ENCODE measurements at places on chromosomes 12 and 14.

- DNase-seq = no peak
Observed at GRCh38 chr12:11565752-11566151, 83.7 kb upstream of the ETV6 start.

DNA sequence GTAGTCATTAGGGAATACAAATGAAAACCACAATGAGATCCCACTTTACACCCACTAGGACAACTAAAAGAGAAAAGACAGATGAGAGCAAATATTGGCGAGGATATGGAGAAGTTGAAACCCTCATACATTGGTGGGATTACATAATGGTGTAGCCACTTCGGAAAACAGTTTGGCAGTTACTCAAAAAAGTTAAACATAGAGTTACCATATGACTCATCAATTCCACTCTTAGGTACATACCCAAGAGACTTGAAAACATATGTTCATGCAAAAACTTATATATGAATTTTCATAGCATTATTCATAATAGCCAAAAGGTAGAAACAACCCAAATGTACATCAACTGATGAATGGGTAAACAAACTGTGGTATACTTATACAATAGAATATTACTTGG lies 27.1 kb downstream of the ALDH1L2 start:
- DNase-seq = no peak

DNA sequence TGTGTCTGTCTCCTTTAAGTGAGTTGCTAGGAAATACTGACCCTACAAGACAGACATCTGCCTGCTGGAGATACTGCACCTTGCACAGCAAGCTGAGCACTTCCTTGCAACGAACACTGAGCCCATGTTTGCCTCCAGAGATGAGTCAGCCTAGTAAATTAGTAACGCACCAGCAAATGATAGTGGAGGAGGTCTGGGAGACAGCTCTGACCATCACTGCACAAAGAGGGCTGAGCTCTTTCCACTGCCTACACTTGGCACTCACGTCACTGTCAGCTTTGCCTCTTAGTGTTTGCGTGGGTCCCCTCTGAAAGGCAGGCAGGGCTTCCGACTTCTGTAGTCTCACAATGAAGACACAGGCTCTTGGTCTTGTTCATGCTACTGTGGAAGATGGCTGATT lies 109.0 kb downstream of the APAF1 start:
- no peak for DNase-seq

DNA sequence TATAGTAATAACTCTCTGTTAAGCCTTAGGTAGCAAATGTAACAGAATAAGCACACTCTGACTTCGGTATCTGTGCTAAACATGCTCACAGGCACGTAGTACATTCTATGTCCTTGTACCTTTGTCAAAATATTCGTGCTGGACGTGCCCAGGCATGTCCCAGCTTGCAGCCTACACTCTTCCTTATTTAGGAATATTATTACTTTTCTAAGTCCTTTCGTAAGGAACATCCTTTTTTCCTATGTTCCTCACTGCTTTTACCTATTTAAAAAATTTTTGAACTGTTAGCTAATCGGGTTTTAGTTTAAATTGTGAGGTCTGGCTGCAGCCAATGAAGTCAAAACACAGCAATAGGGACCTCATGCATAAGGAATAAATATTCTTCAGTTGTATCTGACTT lies 24.1 kb upstream of the UBC start:
- DNase-seq = no peak

DNA sequence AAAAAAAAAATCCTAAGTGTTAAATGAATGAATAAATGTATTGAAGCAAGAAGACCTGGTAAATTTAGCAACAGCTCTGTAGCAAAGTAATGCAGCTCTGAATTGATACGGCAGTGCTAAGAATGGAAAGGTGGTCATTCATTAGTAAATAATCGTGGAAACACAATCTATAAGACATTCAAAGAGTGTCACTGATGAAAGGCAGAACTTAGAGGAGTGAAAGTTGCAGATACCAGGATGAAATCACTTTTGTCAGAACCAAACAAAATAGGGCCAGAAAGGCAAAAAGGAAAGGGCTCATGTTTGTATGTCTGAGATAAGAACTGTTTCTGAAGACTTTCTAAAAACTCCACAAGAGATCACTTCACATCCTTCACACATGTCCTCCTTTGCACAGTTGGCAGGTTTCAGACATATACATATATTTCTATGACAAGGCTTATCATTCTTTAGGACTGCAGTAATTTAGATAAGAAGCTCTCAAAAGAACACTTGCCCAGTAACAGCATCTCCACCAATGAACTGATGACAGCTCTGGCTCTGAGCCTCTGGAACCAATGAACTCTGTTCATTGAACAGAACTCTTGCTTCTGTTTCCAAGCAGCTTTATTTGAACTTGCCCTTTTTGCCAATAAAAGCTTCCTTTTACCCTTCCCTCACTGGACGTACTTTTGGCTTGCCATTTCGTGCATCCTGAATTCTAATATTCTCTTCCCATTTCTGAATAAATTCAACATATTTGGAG lies 4.2 kb upstream of the LRR1 start:
- DNase-seq = no peak

GRCh38 chr14:84688297-84689025 lies 841.5 kb upstream of the FLRT2 start:
- DNase-seq = no peak

DNA sequence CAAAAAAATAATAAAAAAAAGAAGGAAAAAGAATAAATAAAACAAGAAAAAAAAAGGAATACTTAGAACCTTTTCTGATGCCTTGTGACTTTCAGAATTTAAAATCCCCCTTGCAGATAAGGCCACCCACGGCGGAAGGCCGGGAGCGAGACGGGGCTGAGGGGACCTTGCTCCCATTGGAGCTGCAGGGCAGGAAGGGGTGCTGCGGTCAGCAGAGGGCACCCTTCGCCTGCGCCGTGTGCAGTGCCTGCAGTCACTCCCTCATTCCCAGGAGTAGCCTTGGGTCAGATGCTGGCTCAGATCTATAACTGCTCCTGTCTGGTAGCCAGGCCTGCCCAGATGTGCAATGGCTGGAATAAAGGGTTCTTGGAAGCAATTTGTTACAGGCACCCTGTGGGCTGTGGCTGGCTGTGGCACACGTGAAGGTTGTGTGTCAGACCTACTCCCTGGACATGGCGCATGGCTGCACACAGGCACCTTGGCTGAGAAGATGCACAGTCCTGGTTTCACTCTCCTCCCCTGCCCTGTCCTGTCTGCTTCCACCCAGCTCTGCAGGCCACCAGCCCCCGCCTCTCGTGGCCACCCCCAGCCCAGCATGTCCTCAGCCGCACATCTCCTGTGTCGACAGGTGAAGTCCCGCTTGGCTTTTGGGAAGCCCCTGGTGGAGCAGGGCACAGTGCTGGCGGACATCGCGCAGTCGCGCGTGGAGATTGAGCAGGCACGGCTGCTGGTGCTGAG lies 13.4 kb upstream of the ALDH2 start:
- DNase-seq = peak; percentile 16

GRCh38 chr12:64352181-64352580 lies 38.4 kb downstream of the C12orf56 start:
- DNase-seq = no peak

DNA sequence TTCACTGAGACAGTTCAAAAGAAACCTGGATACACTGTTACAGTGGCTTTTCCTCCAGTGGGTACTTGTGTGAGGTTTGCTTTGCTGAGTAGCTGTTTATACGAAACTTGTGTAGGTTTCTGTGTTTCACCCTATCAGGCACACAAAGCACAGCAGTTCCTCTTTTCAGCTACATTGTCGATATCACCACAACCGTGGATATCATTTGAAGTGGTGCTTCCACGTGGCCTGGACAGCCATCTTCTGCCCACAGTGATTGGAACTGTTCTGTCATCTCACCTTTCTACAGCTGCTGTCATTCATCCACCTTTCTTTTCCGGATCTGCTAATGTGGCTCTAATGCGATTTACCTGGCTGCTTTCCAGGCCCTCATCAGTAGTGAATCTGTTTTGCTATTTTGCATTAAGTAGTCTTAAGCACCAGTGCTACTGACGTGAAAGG lies 368.8 kb downstream of the SYT1 start:
- no peak for DNase-seq

- peak; percentile 46 for DNase-seq
Observed at GRCh38 chr12:43957732-43958372, 122.0 kb downstream of the TMEM117 start.

DNA sequence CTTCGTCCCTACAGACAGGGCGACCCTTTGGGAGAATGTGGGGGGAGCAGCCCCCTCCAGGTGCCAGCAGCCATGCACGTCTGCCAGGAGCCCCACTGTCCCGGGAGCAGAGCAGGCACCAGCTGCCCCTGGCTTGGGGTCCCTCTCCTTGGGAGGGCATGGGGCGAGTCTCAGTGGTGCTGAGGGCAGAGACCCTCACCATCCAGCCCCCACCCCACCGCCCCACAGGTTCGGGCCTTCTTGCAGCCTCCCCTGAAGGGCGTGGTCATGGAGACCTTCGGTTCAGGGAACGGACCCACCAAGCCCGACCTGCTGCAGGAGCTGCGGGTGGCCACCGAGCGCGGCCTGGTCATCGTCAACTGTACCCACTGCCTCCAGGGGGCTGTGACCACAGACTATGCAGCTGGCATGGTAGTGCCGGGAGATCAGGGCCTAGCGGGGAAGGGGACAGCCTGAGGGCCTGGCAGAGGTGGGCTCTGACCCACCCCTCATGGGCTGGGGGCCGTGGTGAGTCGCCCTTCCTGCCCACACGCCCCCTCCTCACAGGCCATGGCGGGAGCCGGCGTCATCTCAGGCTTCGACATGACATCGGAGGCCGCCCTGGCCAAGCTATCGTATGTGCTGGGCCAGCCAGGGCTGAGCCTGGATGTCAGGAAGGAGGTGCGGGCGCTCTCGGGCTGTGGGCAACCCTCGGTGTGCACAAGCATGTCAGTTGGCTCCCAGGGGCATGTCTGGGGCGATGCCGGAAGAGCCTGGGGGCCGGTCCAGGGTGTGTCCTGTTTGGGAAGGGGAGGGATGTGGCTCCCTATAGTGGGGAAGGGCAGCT lies 18.8 kb downstream of the ASPG start:
- no peak for DNase-seq

- peak; percentile 26 for DNase-seq
Observed at GRCh38 chr14:69539631-69540410, 34.9 kb downstream of the CCDC177 start.

DNA sequence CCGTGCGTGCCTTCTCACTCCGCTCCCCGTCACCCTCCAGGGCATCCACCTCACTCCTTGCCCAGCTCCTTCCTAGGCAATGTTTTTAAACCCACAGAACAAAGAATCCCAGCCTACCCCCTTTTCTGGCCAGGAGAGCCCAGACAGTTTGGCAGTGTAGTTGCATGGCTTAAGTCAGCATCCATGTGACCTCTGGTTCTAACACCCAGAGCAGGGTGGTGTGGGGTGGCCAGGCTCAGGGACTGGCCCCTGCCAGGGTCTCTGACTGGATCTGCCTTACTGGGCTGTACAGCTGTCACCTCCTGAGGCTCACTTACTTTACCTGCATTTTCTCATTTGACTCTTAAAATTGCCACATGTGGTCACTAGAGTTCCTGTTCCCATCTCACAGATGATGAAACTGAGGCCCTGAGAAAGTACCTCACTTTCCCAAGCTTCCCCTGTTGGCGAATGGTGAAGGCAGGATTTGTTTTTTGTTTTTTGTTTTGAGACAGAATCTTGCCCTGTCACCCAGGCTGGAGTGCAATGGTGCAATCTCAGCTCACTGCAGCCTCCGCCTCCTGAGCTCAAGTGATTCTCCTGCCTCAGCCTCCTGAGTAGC lies 18.3 kb downstream of the SDS start:
- DNase-seq = no peak

GRCh38 chr14:37565550-37565949 lies 29.5 kb downstream of the FOXA1 start:
- DNase-seq = no peak
